ENCODE measurements at places on chromosomes 7 and 10.

DNA sequence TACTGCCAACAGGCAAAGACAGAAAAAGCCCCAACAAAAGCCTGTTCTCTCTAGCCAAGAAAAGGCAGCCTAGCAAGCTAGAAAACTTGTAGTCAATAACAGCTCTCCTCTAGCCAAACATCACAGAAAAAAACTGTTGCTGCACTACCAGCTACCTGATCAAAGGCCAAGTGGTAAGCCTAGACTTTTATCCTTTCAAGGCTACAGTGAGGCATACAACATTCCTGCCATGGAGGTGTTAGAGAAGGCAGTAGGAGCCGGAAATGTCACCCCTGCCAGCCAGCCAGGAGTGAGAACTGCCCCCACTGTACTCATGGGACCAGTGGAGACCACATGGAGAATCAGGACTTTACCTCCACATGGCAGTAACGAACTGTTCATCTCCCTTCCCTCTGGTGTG lies 31.2 kb downstream of the CCDC126 start:
- no peak for DNase-seq

GRCh38 chr10:111207500-111207899 lies 130.7 kb downstream of the ADRA2A start:
- DNase-seq: no peak

GRCh38 chr7:90777041-90777440 lies 180.9 kb downstream of the CDK14 start:
- no peak for DNase-seq

GRCh38 chr7:35761871-35762677 lies 38.8 kb upstream of the SEPTIN7 start:
- no peak for DNase-seq

DNA sequence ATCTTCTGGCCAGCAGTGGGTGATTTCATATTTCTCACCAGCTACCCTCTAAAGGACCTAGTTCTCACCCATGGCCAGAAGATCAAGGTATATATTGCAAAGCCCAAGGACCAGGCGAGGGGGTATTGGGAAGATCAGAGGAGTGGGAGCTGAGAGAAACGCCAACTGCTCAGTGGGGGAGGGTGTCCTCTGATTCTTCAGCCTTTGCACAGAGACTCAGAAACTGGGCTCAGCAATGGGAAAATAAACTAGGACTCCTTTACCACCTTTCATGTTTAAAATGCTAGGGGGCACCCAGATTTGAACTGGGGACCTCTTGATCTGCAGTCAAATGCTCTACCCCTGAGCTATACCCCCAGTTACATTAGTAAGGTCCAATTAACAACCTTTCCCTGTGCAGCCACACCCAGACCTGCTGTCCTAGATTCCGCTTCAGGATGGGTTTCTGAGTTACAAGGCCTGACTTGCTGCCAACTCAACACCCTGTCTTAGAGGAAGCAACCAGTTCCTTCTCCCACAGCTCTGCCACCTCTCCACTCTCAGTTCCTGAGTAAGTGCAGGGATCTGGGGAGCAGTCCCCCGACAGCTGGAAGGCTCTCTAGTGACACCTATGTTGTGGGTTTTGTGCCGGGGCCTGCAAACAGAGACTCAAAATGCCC lies 93.5 kb downstream of the ZNF783 start:
- DNase-seq: no peak

DNA sequence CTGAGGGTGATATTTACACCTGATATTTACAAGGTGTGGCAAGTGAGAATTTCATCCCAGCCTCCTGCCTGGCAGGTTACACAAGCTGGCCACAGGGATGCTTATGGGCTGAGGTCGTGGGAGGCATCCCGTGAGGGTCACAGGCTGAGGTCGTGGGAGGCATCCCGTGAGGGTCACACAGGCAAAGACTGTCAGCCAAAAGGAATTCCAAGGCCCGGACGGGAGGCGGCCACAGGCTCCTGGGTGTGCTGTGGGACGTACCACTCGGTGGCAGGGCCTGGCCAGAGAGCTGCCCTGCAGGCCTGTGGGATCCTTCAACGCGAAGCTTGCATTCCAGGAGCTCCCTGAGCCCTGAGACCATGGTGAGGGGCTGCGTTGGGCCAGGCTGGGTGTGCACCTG lies 460.6 kb downstream of the DNAJB6 start:
- DNase-seq: no peak

- no peak for DNase-seq
Measured at GRCh38 chr7:25557379-25557917, 329.2 kb upstream of the NPVF start.

DNA sequence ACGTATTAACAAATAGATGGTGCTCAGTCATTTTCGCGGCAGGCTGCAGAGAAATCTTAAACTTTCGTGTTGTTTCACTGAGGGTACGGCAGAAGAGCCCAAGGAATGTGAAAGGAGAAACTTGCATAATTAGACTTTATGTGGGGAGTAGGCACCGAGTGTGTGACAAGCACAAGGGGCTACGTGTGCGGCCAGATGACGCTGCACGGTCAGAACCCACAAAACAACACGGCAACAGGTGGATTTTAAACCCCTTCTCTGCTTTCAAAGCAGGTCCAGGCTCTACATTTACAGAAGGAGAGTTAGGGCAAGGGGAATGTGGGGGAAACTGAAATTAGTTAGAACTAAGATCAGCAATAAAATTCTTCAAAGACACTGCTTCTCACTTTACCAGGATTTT lies 392 bp upstream of the UCN3 start:
- no peak for DNase-seq

GRCh38 chr7:149325248-149325647 lies 63.3 kb downstream of the ZNF783 start:
- no peak for DNase-seq

DNA sequence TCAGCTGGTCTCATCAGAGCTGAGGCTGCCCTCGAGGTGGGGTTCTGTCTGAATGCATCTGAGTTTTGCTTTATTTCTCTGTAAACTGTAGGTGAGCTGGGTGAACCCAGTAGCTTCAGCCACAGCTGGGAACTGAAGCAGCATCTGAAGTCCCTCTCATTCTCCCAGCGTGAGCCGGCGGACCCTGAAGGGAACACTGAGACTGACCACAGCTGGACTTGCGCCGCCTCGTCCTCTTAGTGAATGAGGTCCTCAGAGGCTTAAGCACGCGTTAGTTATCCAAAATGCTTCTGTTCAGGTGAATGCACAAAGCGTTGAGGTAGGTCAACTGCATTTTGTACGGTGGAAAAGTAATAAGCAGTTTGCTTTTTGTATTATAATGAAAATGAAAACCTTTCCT lies 76.6 kb downstream of the AMZ1 start:
- no peak for DNase-seq

- no peak for DNase-seq
Measured at GRCh38 chr7:21300692-21301091, 127.2 kb upstream of the SP4 start.

DNA sequence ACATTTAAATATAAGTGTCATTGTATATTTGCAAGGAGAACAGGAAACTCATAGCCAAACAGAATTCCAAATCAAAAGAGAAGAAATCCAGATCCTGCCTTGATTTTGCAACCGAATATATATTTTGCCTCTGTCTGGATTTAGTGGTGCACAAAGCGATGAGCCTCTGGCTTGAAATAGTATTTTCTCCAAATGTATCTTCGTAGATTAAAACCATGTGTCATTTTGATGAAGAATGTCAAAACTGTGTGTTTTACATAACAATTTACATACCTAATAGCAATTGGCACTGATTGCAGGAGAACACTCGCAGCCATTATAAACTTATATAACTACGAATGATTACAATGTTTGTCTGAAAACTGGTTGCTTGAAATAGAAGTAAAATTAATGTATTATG lies 156.4 kb downstream of the ARID5B start:
- DNase-seq: no peak

DNA sequence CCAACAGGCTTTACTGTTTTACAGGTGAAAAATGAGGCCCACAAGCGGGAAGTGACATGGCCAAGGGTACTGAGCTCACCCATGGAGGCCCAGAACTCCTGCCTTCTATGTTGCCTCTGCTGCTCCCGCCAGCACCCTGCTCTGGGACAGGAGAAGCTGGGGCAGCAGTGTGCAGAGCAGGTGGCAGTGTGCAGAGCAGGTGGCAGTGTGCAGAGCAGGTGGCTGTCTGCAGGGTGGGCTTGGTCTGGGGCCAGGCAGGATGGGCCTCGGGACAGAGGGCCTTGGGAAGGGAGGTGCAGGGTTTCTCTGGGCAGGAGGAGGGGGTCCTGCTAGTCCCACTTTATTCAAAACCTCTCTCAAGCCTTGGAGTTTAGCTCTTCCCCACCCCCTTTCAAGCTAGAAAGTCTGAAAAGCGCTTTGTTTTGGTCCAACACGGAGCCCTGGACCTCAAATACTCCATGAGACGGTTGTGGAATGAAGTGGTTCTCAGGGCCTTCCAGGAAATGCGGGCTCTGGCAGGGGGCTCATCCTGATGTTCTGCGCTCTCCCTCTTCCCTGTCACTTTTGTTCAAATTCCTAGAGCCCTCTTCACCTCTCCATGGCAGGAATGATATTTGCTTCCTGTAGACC lies 26.8 kb downstream of the TSPAN15 start:
- no peak for DNase-seq

DNA sequence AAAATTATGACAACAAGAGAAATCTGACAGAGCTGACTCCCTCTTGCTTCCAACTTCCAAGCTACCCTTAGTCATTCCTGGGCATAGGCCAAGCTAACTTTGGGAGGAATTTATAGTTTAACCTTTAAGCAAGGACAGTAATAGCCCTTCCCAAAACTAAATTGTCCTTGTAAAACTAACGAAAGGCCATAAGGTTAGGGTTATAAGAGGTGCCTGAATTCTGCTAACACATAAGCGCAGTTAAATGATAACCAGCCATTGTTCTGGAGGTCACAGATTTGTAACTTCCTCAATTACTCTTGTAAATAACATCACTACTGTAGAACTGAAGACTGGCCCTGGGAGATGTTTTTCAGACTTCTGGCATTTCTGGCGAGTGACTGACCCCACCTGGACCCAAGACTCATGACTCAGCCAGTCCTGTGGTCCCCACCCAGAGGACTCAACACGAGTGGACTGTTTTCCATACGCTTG lies 481.2 kb downstream of the KCNMA1 start:
- DNase-seq: no peak

GRCh38 chr10:47223236-47223635 lies 76.8 kb upstream of the GDF10 start:
- DNase-seq: no peak

GRCh38 chr10:112886463-112886862 lies 63.6 kb upstream of the TCF7L2 start:
- DNase-seq: no peak

DNA sequence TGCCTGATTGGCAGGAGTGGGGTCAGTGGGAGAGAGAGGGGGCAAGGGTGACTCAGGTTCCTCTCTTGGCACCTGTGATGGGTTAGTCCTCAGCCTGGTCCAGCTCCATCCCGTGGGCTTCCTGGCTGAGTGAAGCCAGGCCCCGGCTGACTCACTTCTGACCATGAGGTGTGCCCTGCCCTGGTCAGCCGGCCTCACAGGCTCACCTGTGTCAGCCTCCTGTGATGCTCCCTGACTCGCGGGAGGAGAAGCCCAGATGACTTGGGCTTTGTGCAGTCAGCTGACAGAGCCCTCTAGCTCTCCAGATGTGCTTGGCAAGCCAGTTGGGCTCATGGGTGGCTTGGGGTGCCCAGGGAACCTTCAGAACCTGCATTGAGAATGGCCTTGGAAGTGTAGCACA lies 16.0 kb upstream of the PPIF start:
- no peak for DNase-seq

- no peak for DNase-seq
Measured at GRCh38 chr10:76210211-76210610, 778.8 kb downstream of the LRMDA start.

GRCh38 chr7:37198906-37199485 lies 249.7 kb downstream of the ELMO1 start:
- no peak for DNase-seq

- no peak for DNase-seq
Measured at GRCh38 chr10:34884272-34884952, 69.3 kb upstream of the PARD3 start.

- DNase-seq: no peak
Measured at GRCh38 chr10:104663563-104663962, 22.5 kb downstream of the SORCS3 start.

DNA sequence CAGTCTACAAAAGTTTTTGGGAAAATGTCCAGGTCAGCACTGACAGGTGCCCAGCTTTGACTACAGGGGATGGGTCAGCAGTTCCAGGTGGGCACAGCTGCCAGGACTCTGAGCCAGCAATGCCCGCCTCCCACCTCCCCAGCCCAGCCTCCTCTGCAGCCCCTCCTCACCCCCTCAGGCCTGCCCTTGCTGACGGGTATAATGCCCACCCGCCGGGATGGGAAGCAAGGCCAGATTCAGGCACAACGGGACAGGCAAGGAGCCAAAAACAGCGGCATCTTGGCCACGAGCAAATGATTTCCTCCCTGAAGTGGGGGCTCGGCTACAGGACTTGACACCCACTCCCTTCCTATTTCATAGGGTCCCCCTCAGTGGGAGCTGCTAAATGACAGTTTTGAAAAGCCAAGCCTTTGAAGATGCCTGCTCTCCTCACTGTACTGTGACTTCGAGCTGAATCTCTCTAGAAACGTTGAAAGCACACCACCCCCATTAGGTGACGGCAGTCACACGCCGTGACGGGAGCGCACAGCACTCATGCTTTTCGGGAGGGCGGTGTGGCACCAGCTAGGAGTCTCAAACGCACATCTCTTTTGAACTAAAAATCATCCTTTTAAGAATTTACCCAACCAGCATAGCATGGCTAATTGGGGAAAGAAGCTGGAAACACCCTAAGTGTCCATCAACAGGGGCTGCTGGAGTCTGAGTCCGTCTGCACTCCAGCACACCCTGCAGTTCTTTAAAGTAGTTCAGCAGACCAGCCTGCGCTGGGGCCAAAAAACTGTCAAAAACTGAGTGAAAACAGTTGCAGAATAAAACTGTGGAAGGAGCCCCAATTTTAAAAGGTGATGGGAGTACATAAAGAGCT lies 29.6 kb downstream of the MAD1L1 start:
- no peak for DNase-seq

- DNase-seq: no peak
Measured at GRCh38 chr7:123432601-123433000, 101.8 kb downstream of the IQUB start.

- no peak for DNase-seq
Measured at GRCh38 chr10:20768843-20769242, 128.3 kb downstream of the NEBL start.

DNA sequence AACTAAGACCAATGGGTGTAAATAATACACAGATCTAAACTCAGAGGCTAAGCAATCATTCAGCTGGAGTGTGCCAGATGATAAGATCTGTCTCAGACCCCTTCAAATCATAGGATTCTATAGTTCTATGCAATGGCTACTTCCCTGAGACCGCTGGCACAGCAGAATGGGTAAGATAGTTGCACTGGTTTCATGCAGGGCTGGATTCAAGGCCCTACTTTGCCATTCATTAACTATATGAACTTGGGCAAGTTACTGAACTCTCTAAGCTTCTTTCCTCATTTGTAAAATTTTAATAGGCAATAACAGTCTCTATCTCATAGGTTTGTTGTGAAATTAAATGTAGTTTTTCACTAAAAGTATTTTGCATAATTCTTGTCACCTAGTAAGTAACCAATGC lies 62.0 kb downstream of the TFEC start:
- no peak for DNase-seq

All from GF-D8 (cell line).